ENCODE measurements at places on chromosomes 16 and 17.

GRCh38 chr16:26382586-26382985 lies 684.1 kb upstream of the C16orf82 start:
- DNase-seq = no peak

DNA sequence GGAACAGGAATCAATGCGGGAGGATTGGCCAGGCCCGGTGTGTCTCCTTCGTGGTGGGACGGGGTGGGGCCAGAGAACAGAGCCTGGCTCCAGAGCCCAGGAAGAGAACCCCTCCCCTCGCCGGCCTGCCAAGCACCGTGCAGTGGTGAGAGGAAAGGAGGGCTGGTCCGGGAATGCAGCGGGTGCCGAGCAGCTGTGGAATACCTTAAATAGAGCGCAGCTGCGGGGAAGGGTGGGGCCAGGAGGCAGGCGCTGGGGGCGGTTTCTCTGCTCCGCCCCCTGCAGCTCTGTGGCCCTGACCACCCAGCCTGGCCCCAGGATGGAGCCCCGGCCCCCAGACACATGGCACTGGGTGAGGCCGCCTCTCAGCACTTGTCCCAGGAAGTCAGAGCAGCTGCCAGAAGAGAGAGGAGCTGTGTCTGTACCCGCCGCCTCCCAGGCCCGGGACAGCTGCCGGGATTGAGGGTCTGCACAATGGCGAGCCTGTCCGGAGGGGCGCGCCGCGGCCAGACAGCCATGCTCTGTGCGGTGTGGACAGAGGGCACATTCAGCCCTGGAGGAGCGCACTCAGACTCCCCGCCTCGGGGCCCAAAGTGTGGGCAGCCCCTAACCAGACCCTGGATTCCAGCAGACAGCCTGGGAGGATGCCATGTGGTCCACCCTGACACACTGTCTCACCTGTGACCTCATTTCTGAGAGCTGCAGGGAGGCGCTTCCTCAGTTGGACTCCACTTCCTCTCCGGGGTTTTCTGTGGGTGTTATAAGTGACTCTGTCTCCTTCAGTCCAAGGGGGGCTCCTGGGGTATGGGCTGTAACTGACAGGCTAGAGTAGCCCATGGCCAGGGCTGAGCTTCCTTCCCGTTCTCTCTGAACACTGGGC lies 268.8 kb downstream of the SEC14L1 start:
- peak; percentile 82 for DNase-seq

DNA sequence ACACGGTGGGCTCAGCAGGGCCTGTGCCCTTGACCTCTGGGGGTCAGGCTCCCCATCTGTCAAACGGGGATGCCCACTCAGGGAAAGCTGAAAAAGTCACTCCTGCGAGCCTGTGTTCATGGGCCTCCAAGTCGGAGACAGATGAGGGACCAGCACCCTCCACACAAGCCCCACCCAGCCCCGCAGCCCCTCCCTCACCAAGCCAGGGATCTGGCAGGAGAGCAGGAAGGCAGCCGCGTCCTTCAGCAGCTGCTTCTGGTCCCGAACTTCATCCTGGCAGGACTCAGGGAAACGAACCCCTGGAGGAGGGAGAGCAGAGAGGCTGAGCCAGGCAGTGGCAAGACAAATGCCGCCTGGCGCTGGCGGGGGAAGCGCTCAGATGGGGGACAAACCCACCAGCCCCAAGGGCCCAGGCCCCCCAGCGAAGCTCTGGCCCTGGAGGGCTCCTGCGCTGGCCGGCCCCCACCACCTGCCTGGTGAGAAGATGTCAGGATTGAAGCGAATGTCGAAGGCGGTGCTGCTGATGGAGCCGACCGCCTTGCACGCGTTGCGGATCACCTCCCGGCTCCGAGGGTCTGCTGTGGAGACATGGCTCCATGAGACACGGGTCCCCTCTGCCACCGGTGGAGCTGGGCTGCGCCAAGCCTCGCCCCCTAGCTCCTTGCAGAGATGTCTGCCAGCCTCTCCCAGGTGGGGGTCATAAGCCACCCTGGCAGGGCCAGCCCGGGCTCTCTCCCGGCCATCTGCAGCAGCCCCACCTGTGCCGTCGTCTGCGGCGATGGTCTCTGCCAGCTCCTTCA lies 15.4 kb downstream of the CLUH start:
- peak; percentile 63 for DNase-seq

DNA sequence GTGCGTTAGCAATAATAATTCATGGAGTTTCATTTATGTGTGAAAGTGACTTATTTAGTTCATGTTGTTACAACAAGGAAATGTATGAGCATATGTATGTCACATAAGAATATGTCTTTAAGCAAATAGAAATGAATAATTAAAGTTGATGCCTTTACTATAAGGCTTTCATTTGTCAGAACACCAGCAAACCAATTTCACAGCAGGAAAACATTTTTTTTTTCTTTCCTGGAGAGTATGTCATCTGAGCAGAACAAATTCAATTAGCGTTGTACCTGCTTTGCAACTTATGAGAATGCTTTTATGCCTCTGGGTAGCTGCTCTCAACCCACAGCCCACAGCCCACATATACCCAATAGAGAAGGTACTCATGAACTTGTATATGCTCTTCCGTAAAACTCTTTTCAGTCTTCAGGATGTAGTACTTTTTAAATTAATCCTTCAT lies 26.3 kb upstream of the APOH start:
- DNase-seq = no peak

DNA sequence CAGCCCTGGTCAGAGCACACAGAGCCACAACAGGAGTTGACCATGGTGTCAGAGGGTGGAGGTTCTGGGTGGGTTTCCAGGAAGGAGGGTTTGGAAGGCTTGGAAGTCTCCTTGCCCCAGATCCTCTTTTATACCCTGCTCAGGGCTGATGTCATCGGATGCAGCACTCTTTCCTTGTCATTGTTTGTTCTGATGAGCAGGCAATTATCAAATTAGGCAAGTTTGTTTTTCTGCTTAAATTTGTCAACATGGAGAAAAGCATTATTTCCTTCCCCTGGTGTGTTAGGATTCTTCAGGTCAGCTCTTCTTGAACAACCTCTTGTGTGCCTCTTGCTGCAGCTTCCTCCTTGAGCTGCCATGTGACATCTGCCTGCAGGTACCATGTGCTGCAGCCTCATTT lies at the start of gene KRTAP4-4:
TSS of gene KRTAP4-4 (minus strand) at position 101 of the 400 bp plus-strand sequence. CDS start at position 44, 57 bp downstream.
- no peak for DNase-seq

DNA sequence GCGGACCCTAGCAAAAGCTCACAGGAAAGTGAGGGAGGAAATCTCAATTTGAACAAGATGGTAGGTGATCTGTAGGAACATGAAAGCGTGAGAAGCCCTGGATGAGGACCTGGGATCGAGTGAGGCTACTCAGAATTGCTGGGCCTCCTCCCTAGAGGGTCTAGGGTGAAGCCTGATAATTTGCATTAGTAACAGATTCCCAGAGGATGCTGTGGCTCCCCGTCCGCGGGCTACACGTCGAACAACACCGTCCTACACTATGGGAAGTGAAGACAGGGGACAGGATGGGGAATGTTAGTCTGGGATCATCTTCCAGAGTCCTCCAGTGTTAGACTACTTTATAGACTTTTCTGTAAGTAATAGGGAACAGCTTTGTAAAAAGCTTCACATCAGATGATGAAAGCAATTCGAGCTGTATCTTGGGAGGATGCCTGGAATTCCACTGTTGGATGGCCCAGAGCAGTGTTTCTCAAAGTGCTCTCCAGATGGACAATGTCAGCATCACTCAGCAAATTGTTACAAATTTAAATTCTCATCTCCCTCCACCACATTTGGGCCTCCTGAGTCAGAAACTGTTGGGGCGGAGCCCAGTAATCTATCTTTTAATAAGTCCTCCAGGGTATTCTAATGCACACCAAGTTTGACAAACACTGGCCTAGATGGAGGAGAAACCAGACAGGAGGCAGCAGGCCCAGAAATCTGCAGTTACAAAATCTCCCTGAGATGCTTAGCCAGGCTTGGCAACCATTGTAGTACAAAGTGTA lies 6.5 kb downstream of the FNDC8 start:
- DNase-seq = no peak

- no peak for DNase-seq
Measured at GRCh38 chr17:57132663-57133062, 47.6 kb downstream of the AKAP1 start.

GRCh38 chr17:83154311-83155127 lies 75.1 kb downstream of the METRNL start:
- DNase-seq = peak; percentile 54

- DNase-seq = peak; percentile 10
Measured at GRCh38 chr16:66358231-66358630, 8.3 kb upstream of the CDH5 start.

GRCh38 chr17:15284537-15284936 lies 19.4 kb upstream of the PMP22 start:
- no peak for DNase-seq

- DNase-seq = no peak
Measured at GRCh38 chr16:31221357-31222160, 4.6 kb upstream of the PYDC1 start.

GRCh38 chr17:49963309-49963625 lies 5.7 kb upstream of the DLX4 start:
- no peak for DNase-seq

DNA sequence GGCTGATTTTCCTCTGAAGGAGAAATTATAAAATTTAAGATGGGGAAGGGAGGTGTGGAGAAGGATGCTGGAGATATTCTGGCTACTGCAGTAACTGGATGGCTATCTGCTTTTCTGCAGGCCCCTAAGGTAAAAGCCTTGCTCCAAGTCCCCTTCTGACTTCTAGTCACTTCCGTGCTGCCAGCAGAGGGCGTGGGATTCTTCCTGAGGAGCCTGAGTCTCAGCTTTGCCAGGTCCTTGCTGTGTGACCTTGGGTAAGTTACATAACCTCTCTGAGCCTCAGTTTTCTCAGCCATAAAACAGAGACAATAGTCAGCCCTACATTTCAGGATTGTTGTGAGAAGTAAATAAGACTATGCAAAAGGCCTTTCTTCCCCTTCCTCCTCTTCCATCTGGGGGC lies 24.3 kb upstream of the TMEM220 start:
- DNase-seq = no peak

- DNase-seq = peak; percentile 91
Measured at GRCh38 chr17:8409966-8410882, 12.6 kb upstream of the RNF222 start.

GRCh38 chr16:5575121-5575520 lies 477.5 kb upstream of the EEF2KMT start:
- DNase-seq = no peak

GRCh38 chr17:40329839-40330794 lies 21.1 kb downstream of the RARA start:
- peak; percentile 82 for DNase-seq

- DNase-seq = no peak
Measured at GRCh38 chr16:86287664-86288201, 222.6 kb upstream of the FOXF1 start.

- peak; percentile 61 for DNase-seq
Measured at GRCh38 chr17:8005967-8006730, 3.7 kb downstream of the GUCY2D start.

DNA sequence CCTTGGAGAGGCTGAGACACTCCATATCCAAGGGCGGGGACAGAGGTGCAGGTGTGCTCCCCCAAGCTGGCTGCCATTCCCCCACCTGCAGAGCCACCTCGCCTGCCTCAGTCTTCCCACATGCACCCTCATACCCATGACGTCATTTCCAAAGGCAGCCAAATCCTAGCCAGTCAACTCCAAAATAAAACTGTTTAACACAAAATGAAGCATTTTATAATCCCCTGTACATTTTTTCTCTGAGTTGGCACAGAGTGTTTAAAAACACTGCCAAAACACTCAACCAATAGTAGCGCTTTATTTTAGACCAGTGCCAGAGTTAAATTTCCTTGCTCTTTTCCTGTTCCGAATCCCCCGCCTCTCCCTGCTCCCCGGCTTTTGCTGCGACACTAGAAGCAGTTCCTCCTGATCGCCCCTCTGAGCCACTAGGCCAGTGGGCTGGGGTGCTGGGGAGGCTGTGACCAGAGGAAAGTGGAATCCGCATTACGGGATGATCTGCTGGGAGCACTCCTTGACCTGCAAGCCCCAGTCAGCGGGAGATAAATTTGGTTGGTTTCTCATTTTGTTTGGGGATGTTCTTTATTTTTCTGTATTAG lies 139.5 kb downstream of the ZNF423 start:
- DNase-seq = no peak

- no peak for DNase-seq
Measured at GRCh38 chr17:73841431-73842060, 197.3 kb upstream of the SDK2 start.

DNA sequence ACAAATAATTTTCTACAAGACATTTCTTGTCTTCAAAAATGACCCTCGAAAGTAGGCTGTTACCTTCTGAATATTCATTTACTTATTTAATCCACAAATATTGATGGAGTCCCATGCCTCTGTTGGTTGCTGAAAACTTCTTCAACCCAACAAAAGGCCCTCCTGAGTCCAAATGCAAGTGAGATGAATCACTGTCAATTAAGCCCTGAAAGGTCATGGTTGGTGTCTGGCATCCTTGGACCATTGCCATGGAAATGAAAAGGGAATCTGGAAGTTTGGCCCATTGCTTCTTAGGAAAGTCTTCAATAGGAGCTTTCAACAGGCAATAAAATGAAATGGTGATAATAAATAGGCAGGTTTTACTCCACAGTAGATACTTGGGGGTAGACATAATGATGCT lies 364.7 kb upstream of the DYNLRB2 start:
- DNase-seq = no peak

- no peak for DNase-seq
Measured at GRCh38 chr17:17494499-17494869, 1.7 kb downstream of the RASD1 start.

GRCh38 chr16:76265434-76266045 lies 11.7 kb upstream of the CNTNAP4 start:
- DNase-seq = no peak

- no peak for DNase-seq
Measured at GRCh38 chr17:65814418-65814817, 253.0 kb upstream of the AXIN2 start.

DNA sequence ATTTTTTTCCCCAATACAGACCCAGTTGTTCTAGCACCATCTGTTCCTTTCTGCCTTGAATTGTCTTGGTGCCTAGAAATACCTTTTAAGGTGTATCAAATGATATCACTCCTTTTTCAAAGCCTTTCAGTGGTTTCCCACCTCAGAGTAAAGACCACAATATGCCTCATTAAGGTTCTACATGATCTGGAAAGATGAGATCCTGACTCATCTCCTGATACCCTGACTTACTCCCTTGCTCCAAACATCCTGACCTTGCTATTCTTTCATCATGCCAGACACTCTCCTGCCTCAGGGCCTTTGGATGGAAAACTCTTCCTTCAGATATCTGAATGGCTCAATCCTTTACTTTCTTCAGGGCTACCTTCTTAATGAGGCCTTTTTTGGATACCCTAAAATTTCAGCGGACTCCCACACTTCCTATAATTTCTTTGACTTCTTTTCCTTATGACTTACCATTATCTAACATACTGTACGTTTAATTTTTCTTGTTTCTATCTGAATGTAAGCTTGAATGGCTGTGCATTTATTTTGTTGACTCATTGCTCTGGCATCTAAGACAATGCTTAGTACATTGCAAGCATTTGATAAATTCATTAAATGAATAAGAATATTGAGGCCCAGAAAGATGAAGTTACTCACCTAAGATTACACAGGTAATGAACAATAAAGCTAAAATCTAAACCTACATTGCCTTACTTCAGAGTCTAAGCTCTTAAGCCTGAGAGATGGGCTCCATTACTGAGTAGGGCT lies 19.2 kb downstream of the FLOT2 start:
- no peak for DNase-seq

GRCh38 chr17:62070900-62071299 lies 5.8 kb upstream of the MED13 start:
- no peak for DNase-seq

Data from upper lobe of right lung (tissue), 1 donor.